Activated CD4-positive, alpha-beta T cell treated with anti-CD3 and anti-CD28 coated beads for 36 hours (primary cell): ENCODE measurements at places on chromosomes 12 and 14.

- no peak overlapping the region for H3K4me3 ChIP-seq
- H3K4me1 ChIP-seq: peaks cover 29% of the 10 kb centered on the region
- H3K36me3 ChIP-seq: peaks cover 18% of the 10 kb centered on the region
Observed at GRCh38 chr12:92921877-92922276, 7.2 kb downstream of the EEA1 start.

DNA sequence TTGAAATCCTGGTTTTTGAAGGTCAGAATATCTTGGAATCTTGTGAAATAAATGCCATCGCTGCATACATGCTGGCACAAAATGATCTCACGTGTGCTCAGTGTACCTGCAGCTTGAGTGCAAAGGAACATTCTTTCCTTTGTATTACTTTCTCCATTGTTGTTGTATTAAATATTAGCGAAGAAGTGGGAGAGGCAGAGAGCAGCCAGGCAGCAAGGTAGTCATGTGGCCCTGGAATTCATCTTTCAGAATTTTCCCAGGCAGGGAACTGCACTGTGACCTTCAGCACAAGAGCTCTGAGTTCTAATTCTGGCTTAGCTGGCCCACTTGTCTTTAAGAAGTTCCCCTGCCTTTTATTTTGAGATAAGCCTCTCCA, 145.5 kb downstream of the PRKCH start:
- H3K4me1 ChIP-seq: peaks cover 82% of the 10 kb centered on the region
- DNase-seq: no peak
- H3K4me3 ChIP-seq: no peak overlapping the region
- H3K27me3 ChIP-seq: no peaks in the 10 kb centered on the region

- DNase-seq: no peak
- H3K27me3 ChIP-seq: peaks cover 13% of the 10 kb centered on the region
- H3K4me1 ChIP-seq: no peaks in the 10 kb centered on the region
Observed at GRCh38 chr14:58060898-58061297, 91.1 kb downstream of the ARMH4 start.

- no peak overlapping the region for H3K27ac ChIP-seq
- no peak for DNase-seq
- H3K4me1 ChIP-seq: no peaks in the 10 kb centered on the region
Observed at GRCh38 chr12:62146318-62146717, 113.9 kb upstream of the USP15 start.

GRCh38 chr14:99055019-99055418, 217.0 kb downstream of the BCL11B start:
- no peaks in the 10 kb centered on the region for H3K27me3 ChIP-seq
- peaks cover 4% of the 10 kb centered on the region for H3K36me3 ChIP-seq
- no peak overlapping the region for H3K27ac ChIP-seq
- H3K4me3 ChIP-seq: no peak overlapping the region
